ENCODE measurements at places on chromosomes 11 and 22.

GRCh38 chr11:64967375-64967774, 4.5 kb downstream of the MAJIN start:
- peaks cover 2% of the 10 kb centered on the region for H3K36me3 ChIP-seq
- no peak overlapping the region for H3K27ac ChIP-seq
- peaks cover 14% of the 10 kb centered on the region for H3K4me1 ChIP-seq
- DNase-seq: no peak

- H3K36me3 ChIP-seq: no peaks in the 10 kb centered on the region
- H3K4me3 ChIP-seq: no peak overlapping the region
- no peaks in the 10 kb centered on the region for H3K4me1 ChIP-seq
- H3K27ac ChIP-seq: no peak overlapping the region
- H3K27me3 ChIP-seq: peaks cover 53% of the 10 kb centered on the region
These were observed 204.4 kb downstream of the HIPK3 start for GRCh38 chr11:33461369-33462125.

- peaks cover 2% of the 10 kb centered on the region for H3K4me1 ChIP-seq
- no peak overlapping the region for H3K4me3 ChIP-seq
- DNase-seq: no peak
- H3K27me3 ChIP-seq: peaks cover 63% of the 10 kb centered on the region
- peaks cover 2% of the 10 kb centered on the region for H3K36me3 ChIP-seq
These were observed 5.3 kb downstream of the UBQLN3 start for GRCh38 chr11:5504403-5504921.

DNA sequence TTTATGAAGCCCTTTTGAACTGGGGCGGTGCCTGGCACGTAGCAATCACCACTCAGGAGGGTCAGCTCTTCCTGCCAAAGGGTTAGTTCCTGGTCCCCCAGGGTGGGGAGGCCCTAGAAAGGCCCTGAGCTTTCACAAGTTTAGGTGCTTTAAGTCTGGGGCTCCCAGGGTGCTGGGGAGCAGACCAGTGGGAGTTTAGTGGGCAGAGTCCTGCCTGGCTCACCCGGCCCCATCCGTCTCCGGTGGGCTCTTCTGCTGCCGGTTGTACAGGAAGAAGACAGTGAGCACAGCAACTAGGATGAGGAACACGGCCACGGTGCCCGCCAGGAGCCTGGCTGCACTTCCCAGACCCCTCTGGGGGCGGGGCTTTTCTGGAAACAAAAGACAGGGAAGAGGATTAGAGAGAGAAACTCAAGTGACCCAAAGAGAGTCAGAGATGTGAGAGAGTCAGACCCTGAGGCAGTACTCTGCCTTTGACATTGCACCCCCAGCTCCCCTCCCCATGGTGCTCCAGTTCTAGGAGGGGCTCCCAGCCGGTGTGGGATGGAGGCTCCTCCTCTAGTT, 89.3 kb downstream of the NECTIN1 start:
- H3K36me3 ChIP-seq: no peaks in the 10 kb centered on the region
- no peak for DNase-seq
- H3K27ac ChIP-seq: no peak overlapping the region
- no peak overlapping the region for H3K4me3 ChIP-seq
- peaks cover 2% of the 10 kb centered on the region for H3K4me1 ChIP-seq
- H3K27me3 ChIP-seq: peaks cover 22% of the 10 kb centered on the region

- no peak overlapping the region for H3K4me3 ChIP-seq
- H3K4me1 ChIP-seq: peaks cover 37% of the 10 kb centered on the region
- peak overlapping the region; percentile 96 for H3K27ac ChIP-seq
- H3K27me3 ChIP-seq: no peaks in the 10 kb centered on the region
These were observed 982 bp downstream of the APOBEC3H start for GRCh38 chr22:39098026-39098425.

DNA sequence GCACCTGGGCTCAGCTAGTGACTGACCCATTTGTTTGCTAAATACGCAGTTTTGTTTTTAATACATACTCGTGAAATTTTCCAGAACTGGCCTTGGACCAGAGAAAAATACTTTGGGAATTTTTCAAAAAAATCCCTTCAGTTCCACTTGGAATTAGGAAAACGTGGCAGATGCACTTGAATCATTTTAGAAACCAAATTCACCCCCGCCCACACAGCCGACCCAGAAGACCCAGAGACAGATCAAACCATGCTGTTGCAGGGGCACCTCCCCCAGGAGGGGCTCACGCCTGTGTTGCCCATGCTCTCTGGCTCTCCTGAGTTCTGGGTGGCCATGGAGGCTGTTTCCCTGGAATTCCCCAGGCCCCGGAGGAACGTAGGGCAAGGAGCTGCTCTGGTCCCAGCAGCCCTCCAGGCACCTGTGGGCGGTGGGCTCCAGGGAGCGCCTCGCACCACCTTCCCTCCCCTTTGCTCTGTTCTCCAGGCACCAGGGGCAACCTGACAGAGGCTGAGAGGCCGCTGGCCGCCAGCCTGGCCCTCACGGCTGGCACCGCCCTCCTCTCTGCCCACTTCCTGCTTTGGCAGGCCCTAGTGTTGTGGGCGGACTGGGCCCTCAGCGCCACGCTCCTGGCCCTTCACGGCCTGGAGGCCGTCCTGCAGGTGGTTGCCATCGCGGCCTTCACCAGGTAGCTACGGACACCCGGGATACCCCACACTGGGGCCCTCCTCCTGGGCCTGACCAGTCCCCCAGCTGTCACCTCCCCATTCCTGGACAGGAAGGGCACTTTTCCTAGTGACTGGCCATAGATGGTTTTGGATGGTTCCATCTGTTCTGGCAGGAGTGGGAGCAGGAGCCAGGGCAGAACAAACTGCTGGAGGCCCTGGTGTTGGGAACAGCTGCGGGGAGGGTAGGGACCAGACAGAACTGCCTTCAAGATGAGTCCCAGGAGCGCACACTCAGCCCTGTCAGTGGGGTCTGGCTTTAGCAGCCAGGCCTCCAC, 3.3 kb upstream of the EPS8L2 start:
- peaks cover 8% of the 10 kb centered on the region for H3K27me3 ChIP-seq
- no peak overlapping the region for H3K27ac ChIP-seq
- H3K4me3 ChIP-seq: no peak overlapping the region
- H3K36me3 ChIP-seq: no peaks in the 10 kb centered on the region
- H3K4me1 ChIP-seq: peaks cover 5% of the 10 kb centered on the region

GRCh38 chr22:40727964-40728615, 48.8 kb downstream of the MCHR1 start:
- peaks cover 40% of the 10 kb centered on the region for H3K4me1 ChIP-seq
- H3K27ac ChIP-seq: peak overlapping the region; percentile 97
- no peaks in the 10 kb centered on the region for H3K27me3 ChIP-seq

- H3K36me3 ChIP-seq: no peaks in the 10 kb centered on the region
- no peaks in the 10 kb centered on the region for H3K27me3 ChIP-seq
- DNase-seq: no peak
- H3K4me1 ChIP-seq: peaks cover 12% of the 10 kb centered on the region
These were observed 90.2 kb downstream of the SCN3B start for GRCh38 chr11:123564221-123564620.

DNA sequence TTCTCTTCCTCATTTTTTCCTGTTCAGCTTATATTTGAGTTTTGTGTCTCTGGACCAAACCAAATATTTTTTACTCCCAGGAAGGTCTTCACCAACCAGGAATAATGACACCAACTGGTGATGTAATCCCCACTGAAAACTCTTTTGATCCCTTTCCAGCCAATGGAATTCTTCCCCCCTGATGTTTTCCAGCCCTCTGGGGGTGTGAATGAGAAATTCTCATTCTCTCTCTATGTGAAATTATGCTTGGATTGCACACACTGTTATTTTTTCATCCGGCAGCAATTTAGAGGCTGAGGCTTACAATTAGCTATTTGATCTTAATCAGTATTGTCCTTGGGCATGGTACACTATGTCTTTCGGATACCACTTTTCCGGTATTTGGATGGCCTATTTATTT, 39.5 kb upstream of the SLC1A2 start:
- no peak for DNase-seq
- no peaks in the 10 kb centered on the region for H3K36me3 ChIP-seq
- H3K4me1 ChIP-seq: no peaks in the 10 kb centered on the region
- no peak overlapping the region for H3K27ac ChIP-seq
- no peak overlapping the region for H3K4me3 ChIP-seq
- H3K27me3 ChIP-seq: peaks cover 68% of the 10 kb centered on the region

GRCh38 chr22:23764899-23765881, 2.4 kb downstream of the C22orf15 start:
- peaks cover 26% of the 10 kb centered on the region for H3K4me1 ChIP-seq
- H3K27ac ChIP-seq: no peak overlapping the region
- no peak overlapping the region for H3K4me3 ChIP-seq
- H3K27me3 ChIP-seq: no peaks in the 10 kb centered on the region
- no peak for DNase-seq

- no peak for DNase-seq
- no peaks in the 10 kb centered on the region for H3K4me1 ChIP-seq
- H3K27ac ChIP-seq: peak overlapping the region; percentile 29
- peaks cover 6% of the 10 kb centered on the region for H3K36me3 ChIP-seq
- peak overlapping the region; percentile 25 for H3K4me3 ChIP-seq
These were observed 92.5 kb upstream of the PRDM11 start for GRCh38 chr11:45053736-45054446.

GRCh38 chr11:55324500-55324899, 18.5 kb upstream of the OR4A16 start:
- no peak overlapping the region for H3K4me3 ChIP-seq
- H3K27me3 ChIP-seq: no peaks in the 10 kb centered on the region
- no peak for DNase-seq
- H3K27ac ChIP-seq: no peak overlapping the region
- H3K36me3 ChIP-seq: no peaks in the 10 kb centered on the region

DNA sequence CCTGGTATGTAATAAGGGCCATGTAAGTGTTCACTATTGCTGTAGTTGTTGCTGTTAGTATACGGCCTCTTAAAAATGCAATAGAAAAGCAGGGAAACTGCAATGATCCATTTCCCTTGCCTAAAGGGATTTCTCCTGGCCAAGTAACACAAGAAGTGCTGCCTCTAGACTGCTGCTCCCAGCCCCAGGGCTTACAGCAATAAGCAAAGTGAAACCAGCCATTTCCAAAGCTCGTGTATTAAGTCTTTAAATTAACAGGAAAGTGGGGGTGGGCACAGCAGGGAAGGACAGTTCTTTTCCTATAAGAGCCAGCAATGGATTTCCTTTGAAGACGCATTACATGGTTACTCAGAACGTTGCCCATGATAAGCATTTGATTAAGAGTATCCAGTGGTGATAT, 36.9 kb upstream of the WT1 start:
- peaks cover 3% of the 10 kb centered on the region for H3K4me1 ChIP-seq
- H3K27me3 ChIP-seq: peaks cover 31% of the 10 kb centered on the region
- no peak overlapping the region for H3K27ac ChIP-seq
- H3K36me3 ChIP-seq: no peaks in the 10 kb centered on the region
- DNase-seq: no peak

GRCh38 chr22:35766654-35767580, 49.2 kb downstream of the APOL5 start:
- H3K4me1 ChIP-seq: no peaks in the 10 kb centered on the region
- DNase-seq: no peak

GRCh38 chr11:69657456-69657910, 16.5 kb downstream of the CCND1 start:
- H3K4me1 ChIP-seq: peaks cover 5% of the 10 kb centered on the region
- no peaks in the 10 kb centered on the region for H3K27me3 ChIP-seq
- no peak overlapping the region for H3K4me3 ChIP-seq
- DNase-seq: no peak
- no peak overlapping the region for H3K27ac ChIP-seq

GRCh38 chr11:70522593-70523311, 124.4 kb downstream of the CTTN start:
- peaks cover 54% of the 10 kb centered on the region for H3K27me3 ChIP-seq
- no peak overlapping the region for H3K4me3 ChIP-seq
- H3K4me1 ChIP-seq: no peaks in the 10 kb centered on the region
- H3K36me3 ChIP-seq: no peaks in the 10 kb centered on the region

- peak overlapping the region; percentile 6 for H3K27ac ChIP-seq
- H3K27me3 ChIP-seq: peaks cover 54% of the 10 kb centered on the region
- H3K36me3 ChIP-seq: peaks cover 5% of the 10 kb centered on the region
- no peak for DNase-seq
- H3K4me3 ChIP-seq: peak overlapping the region; percentile 97
These were observed 483 bp upstream of the ABTB2 start for GRCh38 chr11:34358258-34358727.

GRCh38 chr11:78282821-78283220, 94.1 kb downstream of the USP35 start:
- no peaks in the 10 kb centered on the region for H3K27me3 ChIP-seq
- peaks cover 4% of the 10 kb centered on the region for H3K4me1 ChIP-seq
- no peak overlapping the region for H3K4me3 ChIP-seq
- peaks cover 2% of the 10 kb centered on the region for H3K36me3 ChIP-seq

GRCh38 chr22:19577422-19577966, 53.3 kb upstream of the CLDN5 start:
- DNase-seq: no peak
- peak overlapping the region; percentile 78 for H3K27ac ChIP-seq
- peak overlapping the region; percentile 58 for H3K4me3 ChIP-seq
- H3K27me3 ChIP-seq: peaks cover 4% of the 10 kb centered on the region
- peaks cover 29% of the 10 kb centered on the region for H3K4me1 ChIP-seq

GRCh38 chr11:1150769-1151365, 6.9 kb upstream of the MUC5AC start:
- no peak overlapping the region for H3K4me3 ChIP-seq
- no peaks in the 10 kb centered on the region for H3K4me1 ChIP-seq
- H3K27ac ChIP-seq: no peak overlapping the region
- H3K36me3 ChIP-seq: no peaks in the 10 kb centered on the region
- no peaks in the 10 kb centered on the region for H3K27me3 ChIP-seq

GRCh38 chr11:73400293-73400692, 24.1 kb downstream of the RELT start:
- H3K4me3 ChIP-seq: no peak overlapping the region
- H3K27ac ChIP-seq: peak overlapping the region; percentile 89
- H3K4me1 ChIP-seq: peaks cover 13% of the 10 kb centered on the region
- H3K36me3 ChIP-seq: no peaks in the 10 kb centered on the region
- no peak for DNase-seq
- H3K27me3 ChIP-seq: no peaks in the 10 kb centered on the region

DNA sequence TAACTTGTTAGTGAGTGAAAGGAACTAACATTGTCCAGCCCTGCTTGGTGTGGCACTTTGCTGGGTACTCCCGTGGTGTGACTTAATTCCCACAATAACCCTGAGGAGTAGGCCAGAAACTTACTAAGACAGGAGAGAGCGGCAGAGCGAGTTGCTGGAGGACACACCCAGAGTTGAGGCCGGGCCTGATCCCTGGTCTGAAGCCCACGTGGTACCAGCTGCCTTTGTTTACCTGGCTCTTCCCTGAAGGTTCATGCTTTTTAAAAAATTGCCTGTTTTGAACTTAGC, 594 bp downstream of the MPST start:
- H3K27me3 ChIP-seq: no peaks in the 10 kb centered on the region
- peak overlapping the region; percentile 91 for H3K4me3 ChIP-seq
- H3K36me3 ChIP-seq: no peaks in the 10 kb centered on the region

DNA sequence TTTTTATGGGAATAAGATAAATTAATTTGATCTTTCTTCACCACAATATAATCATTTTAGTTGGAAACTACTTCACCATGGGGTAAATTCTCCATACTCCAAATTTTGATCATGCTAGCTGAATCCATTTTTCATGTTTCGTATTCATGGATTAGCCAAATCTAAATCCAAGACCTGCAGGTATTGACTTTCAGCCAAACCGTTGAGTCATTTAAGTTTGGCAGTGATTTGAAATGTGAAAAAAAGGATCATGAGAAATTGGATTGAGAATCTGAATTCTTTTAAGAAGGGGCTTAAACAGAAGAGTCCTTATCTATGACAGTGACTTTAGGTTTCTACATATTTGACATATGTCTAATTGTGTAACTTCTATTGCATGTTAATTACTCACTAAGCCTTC, 5.3 kb downstream of the GAS2 start:
- no peaks in the 10 kb centered on the region for H3K36me3 ChIP-seq
- DNase-seq: no peak
- peaks cover 69% of the 10 kb centered on the region for H3K27me3 ChIP-seq
